ENCODE measurements at places on chromosomes 12 and 14.

GRCh38 chr12:81991868-81992267, 232.7 kb upstream of the PPFIA2 start:
- no peak for DNase-seq

DNA sequence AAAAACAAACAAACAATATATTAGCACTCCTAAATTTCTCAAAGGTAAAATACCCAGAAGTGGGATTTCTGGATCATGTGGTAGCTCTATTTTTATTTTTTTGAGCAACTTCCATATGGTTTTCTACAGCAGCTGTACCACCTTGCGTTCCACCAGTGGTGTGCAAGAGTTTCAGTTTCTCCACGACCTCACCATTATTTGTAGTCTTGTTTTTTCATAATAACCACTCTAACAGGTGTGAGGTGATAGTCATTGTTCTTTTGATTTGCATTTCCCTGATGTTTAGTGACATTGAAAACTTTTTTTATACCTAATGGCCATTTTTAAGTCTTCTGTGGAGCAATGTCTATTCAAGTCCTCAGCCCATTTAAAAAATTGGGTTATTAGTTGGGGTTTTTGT, 127.3 kb upstream of the SLC38A2 start:
- DNase-seq = no peak

DNA sequence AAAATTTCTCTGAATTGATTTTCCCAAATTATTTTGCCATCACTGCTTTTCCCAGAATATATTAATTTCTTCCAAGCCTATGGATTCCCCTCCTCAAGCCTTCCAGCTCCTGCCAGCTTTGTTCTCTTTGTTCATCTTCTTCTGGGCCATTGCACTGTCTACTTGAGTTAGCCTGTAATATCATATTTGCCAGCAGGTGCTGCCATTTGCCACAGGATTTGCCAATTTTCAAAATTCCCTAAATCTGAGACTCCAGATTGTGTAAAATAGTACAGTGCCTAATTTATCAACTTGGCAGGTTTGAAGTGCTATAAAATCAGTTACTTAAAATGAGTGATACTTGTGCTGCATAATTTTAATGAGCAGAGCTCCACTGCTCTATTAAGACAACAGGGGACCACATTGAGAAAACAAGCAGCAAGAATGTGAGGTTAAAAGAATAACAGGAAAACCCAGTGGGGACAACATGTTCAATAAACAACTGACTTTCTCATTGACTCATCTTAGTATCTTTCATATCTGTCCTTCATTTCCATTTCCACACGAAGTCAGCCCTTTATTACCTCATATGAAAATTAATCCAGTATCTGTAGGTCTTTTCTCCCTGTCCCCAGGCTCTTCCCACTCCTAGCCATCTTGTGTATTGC, 84.6 kb upstream of the CCDC196 start:
- no peak for DNase-seq

DNA sequence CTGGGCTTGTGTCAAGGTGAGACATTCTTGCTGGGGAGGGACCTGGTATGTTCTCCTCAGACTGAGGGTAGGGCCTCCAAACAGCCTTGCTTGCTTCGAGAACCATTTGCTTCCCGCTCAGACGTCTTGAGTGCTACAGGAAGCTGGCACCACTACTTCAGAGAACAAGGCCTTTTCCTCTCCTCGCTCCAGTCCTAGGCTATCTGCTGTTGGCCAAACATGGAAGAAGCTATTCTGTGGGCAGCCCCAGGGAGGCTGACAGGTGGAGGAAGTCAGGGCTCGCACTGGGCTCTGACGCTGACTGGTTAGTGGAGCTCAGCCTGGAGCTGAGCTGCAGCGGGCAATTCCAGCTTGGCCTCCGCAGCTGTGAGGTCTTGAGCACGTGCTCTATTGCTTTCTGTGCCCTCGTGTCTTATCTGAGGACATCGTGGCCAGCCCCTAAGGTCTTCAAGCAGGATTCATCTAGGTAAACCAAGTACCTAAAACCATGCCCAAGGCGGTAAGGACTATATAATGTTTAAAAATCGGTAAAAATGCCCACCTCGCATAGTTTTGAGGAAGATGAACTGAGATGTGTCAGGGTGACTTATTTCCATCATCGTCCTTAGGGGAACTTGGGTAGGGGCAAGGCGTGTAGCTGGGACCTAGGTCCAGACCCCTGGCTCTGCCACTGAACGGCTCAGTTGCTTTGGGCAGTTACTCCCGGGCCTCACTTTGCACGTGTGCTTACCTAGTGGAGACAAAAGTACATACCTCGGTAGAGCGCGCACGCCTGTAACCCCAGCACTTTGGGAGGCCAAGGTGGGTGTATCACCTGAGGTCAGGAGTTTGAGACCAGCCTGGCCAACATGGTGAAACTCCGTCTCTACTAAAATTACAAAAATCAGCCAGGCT, 4.3 kb downstream of the GAPDH start:
- no peak for DNase-seq

DNA sequence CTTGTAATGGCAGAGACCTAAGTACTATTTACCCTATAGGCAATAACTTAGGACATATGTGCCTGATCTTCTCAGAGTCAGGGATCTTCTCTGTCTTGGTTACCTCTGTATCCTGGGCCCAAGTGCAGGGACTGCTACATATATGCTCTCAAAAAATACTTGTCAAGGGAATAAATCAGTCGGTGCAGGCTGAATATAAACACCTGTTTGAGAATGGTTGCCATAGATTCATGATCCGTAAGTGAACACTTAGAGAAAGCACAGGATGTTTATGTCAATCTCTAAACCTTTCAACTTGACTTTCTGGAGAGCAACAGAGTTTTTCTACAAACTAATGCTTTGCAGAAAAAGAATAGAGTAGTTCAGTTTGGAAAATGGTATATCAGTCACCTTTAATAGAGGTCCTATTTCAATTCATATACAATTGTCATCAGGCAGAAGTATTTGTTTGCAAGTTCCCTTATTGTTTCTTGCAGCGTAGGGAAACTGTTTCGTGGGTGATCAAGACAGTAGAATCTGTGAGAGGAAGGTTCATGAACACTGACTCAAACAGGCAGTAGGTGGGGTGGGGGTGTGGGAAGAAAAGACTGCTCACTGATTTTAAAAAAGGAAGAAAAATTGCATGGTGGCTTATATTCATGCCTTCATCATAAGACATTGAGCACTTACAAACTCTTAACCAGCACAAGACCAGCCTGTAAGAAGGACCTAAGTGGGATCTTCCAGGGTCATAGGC, 6.0 kb upstream of the UBE2N start:
- DNase-seq = peak; percentile 12

- no peak for DNase-seq
These were observed 76.4 kb upstream of the ANO4 start for GRCh38 chr12:100718187-100718586.

DNA sequence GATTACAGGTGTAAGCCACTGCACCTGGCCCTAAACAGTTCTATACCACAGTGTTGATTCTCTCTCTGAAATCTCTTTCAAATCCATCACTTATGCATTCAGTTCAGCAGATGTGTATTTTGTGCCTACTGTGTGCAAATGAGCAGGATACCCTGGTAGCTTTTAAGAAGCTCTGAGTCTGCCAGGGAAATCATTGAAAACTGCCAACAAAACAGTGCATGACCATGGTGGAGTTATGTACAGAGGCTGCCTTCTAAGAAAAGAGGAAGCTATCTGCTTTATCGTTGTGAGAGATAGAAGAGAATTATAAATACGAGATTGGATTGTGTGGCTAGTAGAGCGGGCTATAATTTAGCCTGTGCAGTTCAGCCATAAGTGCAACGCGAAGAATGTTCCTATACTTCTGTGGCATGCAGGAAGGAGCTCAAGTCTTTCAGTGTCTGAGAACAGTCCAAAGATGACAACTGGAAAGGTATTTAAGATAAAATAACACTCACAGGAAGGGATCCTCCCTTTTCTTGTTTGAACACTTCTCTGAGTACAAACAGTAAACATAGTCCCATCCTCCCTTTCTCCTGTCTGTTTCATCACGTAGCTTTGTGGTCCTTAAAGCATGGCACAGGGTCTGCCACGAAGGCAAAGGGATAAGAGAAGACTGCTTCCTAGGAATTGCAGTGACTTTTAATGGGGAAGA, 4.3 kb downstream of the DIP2B start:
- DNase-seq = no peak

DNA sequence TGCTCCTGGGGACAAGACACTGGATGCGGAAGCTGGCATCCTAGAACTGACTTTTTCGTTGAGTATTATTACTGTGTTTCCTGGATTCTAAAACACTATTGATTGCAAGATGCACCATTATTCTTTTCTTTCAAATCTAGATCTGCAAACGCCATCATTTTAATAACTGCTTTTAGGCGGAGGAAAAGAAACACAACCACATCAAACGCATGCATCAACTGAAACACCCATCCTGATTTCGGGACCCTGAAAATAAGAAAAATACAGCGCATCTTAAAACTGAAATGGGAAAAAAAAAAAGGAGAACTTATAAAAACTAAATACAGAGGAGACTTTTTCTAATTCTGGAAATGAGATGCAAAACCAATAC, 103.7 kb upstream of the MAX start:
- no peak for DNase-seq

DNA sequence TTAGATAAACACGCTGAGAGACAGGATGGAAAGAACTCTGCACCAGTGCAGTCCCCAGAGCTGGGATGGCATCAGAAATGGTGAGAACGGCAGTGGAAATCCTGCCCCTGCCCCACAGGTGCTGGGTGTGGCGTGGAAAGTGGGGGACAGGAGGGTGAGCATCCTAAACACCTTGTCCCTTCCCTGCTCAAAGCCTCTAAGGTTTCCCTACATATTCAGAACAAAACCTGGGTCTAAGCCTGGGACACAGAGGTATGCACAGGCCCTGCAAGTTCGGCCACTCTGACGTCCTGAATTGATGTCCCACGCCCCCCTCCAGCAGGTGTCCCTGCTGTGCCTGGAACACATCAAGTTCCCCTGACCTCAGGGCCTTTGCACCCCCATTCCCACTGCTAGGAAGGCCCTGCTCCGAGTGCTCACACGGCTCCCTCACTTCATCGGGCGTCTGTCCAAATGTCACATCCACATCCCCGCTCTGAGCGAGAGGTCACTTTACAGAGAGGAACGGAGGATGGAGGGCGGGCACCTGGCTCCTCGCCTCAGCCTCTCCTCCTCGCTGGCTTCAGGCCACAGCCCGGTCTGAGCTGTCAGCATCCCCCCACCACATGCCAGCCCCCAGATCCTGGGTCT, 38.5 kb upstream of the SFSWAP start:
- no peak for DNase-seq

GRCh38 chr12:55142669-55143565, 16.7 kb downstream of the OR9K2 start:
- peak; percentile 1 for DNase-seq

DNA sequence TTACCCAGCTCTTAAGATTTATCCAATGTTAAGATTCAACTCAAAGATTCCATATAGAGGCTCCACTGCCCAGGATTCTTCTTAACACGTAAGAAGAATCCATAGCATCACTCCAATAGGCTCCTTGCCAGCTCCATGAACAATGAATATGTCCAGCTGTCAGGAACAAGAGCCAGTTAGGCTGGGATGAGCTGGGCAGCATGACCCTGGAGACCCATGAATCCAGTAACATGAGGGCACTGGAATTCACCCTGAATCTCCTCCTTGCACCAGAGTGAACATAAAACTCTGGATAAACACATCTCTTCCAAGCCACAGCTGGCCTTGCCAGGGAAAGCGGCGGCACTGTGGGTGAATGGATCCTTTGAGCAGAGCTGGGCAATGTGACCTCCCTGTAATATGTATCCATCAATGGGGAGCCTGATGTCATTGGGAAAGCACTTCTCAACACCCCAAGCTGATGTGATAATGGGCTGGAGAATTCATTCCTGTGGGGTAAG, 24.4 kb upstream of the TC2N start:
- DNase-seq = no peak

GRCh38 chr12:32163596-32163995, 56.9 kb downstream of the BICD1 start:
- no peak for DNase-seq

DNA sequence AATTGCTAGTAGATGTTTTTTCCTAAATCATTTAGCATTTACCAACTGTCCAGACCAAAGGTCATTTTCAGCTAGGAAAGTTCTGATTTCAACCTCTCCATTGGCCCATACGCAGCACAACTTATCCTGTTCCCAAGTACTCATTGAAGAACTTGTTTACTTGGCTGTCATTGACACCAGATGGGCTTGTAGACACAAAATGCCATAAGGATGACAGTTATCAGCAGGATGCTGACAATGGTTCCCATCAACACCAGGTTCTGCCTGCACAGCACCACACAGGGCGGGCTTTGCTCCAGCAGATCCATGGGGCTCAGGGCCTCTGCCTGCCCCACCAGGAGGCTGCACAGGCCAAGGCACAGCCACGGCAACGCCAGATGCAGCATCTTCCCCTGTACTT, 36.5 kb upstream of the TMPRSS12 start:
- no peak for DNase-seq

- no peak for DNase-seq
These were observed 16.8 kb upstream of the DYNC1H1 start for GRCh38 chr14:101947577-101947903.

DNA sequence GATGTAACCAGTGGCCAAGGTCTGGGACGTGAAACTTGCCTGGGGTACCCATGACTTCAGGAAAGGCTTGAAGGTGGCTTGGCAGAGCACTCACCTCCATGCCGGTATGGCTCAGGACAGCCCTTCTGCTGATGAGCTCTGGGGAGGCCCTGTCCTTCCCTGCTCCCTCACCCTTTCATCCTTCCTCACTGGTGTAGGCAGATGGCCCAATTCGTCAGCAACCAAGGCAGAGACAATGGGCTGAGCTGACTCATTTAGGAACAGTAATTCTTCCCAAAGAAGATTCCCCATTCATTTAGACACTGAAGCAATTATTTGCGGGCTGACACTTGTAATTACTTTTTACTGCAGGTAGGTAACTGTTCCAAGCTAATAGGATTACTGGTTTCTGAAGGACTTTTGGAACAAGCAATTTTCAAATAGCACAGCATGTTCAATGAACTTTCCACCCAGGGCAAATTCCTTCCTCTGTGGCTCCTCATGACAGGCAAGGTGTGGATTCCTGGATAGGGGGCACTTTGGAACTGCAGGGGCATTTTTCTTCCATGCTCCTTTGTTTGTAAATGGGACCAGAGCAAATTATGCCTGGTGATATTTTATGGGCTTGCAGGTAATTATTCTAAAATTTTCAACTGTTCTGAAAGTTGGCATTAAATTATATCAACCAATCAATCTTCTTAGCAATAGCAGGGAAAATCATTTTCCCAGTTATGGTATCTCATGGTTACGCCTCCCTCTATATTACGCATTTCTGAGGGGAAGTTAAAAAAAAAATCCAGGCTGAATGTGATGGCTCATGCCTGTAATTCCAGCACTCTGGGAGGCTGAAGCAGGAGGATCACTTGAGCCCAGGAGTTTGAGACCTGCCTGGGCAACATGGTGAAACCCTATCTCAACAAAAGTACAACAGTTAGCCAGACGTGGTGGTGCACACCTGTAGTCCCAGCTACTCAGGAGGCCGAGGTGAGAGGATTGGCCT, 24.1 kb upstream of the NRDE2 start:
- no peak for DNase-seq

DNA sequence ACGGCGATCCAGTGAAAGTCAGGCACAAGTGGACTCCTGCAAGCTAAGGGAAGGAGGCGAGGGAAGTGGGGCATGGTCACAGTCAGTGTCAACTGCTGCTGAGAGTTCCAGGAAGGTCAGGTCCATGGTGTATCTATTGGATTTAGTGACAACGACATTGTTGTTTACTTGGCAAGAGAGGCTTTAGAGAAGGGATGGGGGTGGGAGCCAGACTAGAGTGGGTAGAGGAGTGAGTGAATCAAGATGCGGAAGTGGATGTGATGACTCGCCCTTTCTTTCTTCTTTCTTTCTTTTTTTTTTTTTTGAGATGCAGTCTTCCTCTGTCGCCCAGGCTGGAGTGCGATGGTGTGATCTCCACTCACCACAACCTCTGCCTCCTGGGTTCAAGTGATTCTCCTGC, 12.5 kb downstream of the P2RX7 start:
- no peak for DNase-seq

- no peak for DNase-seq
These were observed 8.9 kb downstream of the MAP4K5 start for GRCh38 chr14:50523271-50524041.

Measured in stimulated activated CD4-positive, alpha-beta T cell treated with anti-CD3 and anti-CD28 coated beads, TNF-alpha, amount 100 ng/mL, for 48 hours (primary cell).